ENCODE measurements at places on chromosomes 12 and 14. TPM values are rescaled to one million over a fixed set of nuclear protein-coding genes. Genes with fewer than 3 reads are reported as not detected.

Gene HOXC9
- 14.1 TPM for total RNA-seq

Gene GPR68
- total RNA-seq = 0.12 TPM

Gene KITLG
- 11.9 TPM for total RNA-seq

Gene STAT6
- 55.0 TPM for total RNA-seq

Gene HOXC4
- 3.8 TPM for total RNA-seq

Gene KRT74
- total RNA-seq = not detected

Gene NELL2
- not detected for total RNA-seq
